Forelimb muscle (tissue), 1 donor: ENCODE measurements at places on chromosomes 7 and 10.

DNA sequence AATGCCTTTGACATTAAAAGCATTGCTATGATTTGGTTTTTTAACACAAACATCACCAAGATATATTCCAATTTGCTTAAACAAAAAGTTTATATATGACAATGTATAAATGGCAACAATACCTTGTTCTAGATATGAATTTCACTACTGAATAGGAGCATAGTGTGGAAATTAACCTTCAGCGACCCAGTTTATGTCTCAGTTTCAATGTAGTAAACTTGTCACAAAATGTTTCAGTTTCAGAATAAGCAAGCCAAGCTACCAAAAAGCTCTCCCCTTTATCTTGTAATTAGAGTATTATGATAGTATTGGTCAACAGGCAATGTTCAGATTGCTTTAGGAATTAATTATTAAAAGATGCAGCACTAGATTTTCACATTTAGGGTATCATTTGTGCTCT lies 99.6 kb upstream of the PCDH15 start:
- DNase-seq: no peak

DNA sequence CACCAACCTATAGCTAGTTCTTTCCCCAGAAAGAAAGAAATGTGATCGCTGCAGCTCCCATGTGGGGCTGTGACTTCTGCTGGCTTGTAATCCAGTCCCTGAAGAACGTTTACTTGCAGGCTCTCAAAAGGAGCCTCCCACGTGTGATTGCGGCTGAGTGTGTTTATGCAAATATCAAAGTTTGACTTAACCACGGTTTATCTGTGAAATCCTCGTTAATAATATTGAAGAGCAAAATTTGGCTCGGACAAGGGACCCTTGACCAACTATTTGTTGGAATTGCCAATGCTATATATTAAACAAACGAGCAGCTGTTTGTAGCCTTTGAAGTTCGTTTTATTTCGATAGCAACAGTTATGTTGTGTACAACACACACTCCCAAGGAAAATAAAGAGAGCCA lies 470.1 kb upstream of the NRP1 start:
- DNase-seq: no peak

- DNase-seq: no peak
Observed at GRCh38 chr10:48934672-48935501, 4.8 kb downstream of the LRRC18 start.

- no peak for DNase-seq
Observed at GRCh38 chr7:150901160-150902035, 49.1 kb downstream of the AOC1 start.

DNA sequence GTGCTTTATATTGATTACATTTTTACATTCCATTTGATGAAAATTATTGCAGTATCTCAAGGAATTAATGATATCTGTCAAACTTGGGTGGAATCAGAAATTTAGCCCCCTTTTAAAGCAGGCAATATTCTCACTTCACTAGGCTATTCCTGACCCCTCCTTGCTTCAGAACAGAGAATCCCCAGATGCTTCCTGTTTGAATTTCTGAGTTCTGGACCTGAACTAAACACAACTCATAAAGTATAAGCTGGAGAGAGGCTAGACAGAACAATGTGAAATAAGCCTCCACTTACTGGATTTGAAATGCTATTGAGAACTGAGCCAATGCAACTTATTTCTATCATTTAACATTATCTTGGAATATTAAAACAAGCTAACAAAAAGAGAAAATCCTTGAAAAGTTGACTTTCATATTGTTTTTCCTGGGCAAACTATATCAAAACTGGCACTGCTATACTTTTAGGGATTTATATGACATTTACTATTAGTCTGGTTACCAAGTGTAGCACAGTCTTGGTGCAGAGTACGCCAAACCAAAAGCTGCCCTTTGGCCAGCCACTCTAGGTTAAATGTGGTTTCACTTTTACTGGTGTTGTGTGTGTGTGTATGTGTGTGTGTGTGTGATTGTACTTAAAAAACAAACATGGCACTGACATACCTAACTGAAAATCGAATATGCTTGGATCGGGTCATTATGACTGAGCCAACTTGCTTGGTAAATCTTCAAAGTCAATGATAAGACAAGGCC lies 19.0 kb upstream of the AGMO start:
- DNase-seq: no peak

GRCh38 chr7:111796671-111797070 lies 234.4 kb upstream of the IMMP2L start:
- no peak for DNase-seq

DNA sequence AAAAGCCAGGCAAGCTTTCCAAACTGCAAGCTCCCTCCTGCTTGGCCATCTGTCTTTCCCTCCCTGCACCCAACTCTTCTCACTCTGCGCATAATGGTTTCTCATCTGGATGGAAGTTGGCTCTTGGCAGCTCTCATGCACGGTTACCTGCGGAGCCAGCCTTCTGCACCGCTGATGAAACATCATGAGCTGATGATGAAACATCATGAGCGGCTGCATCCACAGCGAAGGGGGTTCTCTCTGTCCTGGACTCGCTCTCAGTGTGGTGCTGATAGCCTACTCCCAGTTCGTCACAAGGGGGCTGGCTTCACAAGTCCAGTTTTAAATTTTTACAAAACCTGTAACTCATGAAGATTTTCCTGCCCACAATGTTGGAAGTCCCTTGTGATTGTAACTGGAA lies 457.5 kb downstream of the ACTR3B start:
- no peak for DNase-seq

- no peak for DNase-seq
Observed at GRCh38 chr10:1127629-1128028, 71.4 kb downstream of the WDR37 start.
